ENCODE measurements at places on chromosomes 1 and 21. TPM values are rescaled to one million over a fixed set of nuclear protein-coding genes. Genes with fewer than 3 reads are reported as not detected.

Gene ANKRD65
- total RNA-seq = 1.6 TPM

GRCh38 chr1:200432586-200432985 lies 22.8 kb upstream of the ZNF281 start:
- no peak for DNase-seq

- no peak for DNase-seq
These were observed 439.6 kb downstream of the TTLL7 start for GRCh38 chr1:83559129-83559840.

DNA sequence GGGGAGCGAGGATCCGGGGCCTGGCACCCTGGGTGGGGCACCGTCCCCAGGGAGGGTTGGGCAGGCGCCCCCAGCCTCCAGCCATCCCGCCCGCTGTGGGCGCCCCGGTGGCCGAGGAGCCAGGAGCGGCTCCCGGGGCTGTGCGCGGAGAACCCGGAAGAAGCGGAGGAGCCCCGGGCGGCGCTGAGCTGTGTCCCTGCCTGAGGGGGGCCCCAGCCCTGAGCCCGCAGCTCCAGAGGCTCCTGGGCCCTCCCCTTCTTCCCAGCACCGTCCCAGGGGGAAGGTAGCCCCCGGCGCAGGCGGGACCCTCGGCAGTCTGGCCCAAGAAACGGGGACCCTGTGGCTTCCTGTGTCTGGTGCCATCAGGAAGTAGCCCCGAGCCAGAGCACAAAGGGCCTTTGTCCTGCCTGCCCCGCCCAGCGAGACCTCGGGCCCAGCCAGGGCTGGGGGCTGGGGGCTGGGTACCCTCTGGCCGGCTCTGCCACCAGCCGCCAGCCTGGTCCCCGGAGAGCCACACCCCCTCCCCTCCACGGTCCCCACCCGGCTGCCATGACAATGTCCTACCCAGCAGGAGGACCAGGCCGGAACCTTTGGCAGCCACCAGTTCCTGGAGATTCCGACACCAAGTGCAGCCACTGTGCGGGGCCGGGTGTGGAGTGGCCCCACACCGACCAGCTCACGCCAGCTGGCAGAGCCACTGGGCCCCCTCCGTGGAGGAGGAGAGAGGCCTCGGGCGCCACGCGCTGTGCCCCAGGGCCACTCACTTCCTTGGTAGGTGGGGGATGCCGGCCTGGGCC lies 15.6 kb upstream of the TTLL10 start:
- peak; percentile 82 for DNase-seq

DNA sequence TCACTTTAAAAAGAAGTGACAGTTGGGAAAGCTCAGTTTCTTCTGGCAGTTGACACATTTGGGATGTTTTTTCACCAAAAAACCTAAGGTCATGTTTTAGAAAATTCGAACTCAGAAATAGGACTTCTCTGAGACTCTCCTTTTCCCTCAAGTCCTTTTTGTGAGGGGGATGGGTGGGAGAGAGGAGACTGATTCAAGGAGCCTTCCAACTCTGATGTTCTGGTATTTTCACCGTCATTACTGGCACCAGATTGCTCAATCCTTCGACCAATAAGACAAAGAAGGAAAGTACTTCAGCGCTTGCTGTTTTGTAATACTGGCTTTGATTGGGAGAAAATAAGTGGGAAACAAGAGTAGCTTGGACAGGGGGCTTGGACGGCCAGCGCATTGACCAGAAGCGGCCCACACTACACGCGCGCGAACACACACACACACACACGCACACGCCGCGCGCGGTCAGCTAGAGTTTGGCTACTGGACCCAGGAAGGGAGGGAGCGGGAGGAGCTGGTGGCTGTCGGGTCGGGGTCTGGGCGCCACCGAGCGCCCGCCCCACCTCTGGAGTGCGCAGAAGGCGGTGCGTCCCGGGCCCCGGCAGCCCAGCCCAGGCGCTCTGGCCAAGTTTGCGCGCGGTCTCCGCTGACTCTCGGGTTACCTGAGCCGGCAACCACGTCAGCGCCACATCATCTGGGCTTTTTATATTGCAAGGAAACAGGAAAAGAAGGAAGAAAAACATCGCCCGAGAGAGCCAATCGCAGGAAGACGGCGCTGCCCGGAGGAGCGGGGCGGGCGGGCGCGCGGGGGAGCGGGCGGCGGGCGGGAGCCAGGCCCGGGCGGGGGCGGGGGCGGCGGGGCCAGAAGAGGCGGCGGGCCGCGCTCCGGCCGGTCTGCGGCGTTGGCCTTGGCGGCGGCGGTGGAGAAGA lies at the start of gene KCNK1:
Gene KCNK1 (plus strand): TSS at position 855 of the 921 bp plus-strand sequence. CDS start 66 bp downstream, at position 921.
- DNase-seq = peak; percentile 94

Gene PTPN14
- 103 TPM for total RNA-seq

Gene ORC1
- 23.0 TPM for total RNA-seq

DNA sequence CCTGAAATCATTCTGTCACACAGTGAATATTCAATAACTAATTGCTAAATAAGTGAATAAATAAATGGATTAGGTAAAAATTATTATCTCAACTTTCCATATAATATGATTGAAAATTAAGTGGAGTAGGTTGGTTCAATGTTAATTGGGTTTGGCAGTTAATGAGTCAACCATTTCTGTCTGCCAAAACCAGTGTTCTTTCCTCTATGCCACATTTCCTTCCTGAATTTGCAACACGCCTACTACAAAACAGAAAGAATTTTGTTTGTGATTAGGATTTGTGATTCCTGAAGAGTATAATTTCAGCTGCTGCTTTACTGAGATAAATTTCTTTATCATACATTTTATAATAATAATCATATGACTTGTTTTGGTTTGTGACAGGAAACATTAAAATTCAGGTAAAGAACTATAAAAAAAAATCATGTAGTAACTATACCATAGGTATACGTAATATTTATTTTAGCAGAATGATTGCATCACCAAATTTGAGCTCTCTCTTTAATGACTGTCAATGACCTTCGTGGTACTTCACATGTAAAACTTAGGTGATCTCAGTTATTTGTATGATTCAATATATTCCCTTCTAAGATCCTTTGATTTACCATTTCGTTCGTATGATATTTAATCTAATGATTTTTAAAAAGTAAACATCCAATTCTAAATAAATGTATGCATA lies 241.3 kb downstream of the KCNT2 start:
- DNase-seq = no peak

GRCh38 chr1:57101209-57101608 lies 135.4 kb upstream of the C8B start:
- no peak for DNase-seq

- peak; percentile 61 for DNase-seq
These were observed 14.7 kb upstream of the BOLA1 start for GRCh38 chr1:149884433-149885338.

Gene CENPF
- total RNA-seq = 77.2 TPM

Gene KCNJ9
- not detected for total RNA-seq

Gene LEMD1
- 13.5 TPM for total RNA-seq

DNA sequence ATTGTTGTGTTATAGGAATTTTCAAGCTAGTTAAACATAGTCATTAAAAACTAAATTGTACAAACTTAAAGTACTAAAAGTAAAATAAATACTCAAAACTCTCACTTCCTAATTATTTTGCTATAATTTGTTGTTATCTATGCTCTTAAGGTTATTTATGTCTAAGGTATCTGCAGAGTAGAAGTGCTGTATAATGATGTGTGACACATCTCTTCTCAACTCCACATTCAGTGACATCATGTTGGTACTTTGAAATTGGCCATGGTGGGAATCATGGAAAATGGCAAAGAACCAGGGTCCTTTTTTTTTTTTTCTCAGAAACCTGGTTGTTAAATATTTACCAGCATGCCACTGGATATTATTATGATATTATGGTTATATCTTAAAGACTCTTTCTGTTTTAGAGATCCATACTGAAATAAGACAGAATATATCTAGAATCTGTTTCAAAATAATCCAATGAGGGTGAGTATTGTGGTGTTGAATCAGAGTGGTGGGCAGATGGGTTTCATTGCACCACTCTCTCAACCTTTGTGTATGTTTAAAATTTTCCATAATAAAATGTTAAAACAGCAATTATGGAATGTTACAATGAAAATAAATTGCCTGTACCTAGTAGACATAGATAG lies 22.4 kb downstream of the LRRC8B start:
- no peak for DNase-seq

Gene NMNAT1
- 5.8 TPM for total RNA-seq

DNA sequence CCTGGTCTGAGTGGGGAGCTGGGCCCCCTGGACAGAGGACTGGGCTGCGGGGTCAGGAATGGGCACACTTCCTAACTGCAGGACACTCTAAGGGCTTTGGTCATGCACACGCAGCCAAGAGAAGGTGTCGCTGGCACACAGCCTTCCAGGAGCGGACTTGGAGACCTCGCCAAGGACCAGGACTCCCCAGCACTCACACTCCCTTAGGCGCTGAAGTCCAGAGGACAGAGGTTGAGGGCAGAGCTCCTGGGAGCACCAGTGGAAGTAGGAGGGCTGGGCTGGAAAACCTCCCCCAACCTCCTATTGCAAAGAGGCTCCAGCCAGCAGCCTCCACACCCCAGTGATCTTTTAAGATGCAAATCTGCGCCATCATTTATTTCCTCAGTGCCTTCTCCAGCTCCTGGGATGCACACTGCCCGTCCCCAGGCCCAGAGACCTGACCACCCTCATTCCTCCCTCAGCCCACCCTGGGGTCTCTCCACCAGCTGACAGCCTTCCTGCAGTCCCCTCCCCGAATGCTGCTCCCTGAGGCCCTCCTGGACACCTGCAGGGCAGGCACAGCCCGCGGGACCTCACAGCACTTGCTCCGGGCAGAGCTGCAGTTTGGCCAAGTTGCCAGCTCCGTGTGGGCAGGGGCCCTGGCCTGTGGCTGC lies 3.0 kb downstream of the TSPEAR start:
- DNase-seq = peak; percentile 73

Gene TRIM17
- 19.6 TPM for total RNA-seq

GRCh38 chr21:20631633-20632032 lies 366.6 kb upstream of the NCAM2 start:
- DNase-seq = no peak

DNA sequence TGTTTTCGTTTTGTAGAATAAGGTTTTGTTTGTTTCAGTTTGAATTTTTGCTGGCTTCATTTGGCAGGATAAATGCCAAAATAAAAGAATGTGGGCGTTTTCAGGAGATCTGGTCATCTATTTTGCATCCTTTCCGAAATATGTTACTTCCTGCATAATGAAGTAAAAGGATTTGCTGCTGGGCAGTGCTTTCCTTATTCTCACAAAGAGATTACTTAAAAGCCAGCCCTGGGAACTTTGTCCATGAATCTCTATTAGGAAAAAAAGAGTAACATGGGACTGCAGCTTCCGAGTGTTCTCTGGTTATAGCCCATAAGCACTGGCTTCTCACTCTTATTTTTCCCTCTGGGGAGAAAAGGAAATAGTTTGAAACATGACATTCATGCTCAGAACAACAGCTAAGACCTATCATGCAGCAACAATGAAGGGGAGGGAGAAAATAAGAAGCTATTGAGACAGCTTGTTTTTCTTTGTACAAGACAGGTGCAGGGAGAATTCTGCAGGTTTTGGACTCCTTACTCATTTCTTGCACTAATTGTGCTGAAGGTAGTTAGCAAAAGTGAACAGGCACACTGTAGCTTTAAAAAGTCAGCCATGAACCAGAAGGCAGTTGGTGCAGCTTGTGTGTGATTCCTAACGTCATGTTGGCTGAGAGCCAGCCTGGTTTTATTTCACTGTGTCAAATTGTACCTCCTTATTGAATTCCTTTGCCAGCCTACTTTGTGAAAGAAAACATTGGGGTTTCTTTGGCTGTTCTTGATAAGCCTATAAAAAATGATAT lies at the start of gene SAMD13:
Gene SAMD13 (plus strand): TSS at position 705 of the 781 bp plus-strand sequence. CDS start 1,527 bp downstream, outside the sequence.
- DNase-seq = no peak

- no peak for DNase-seq
These were observed 41.0 kb upstream of the JUN start for GRCh38 chr1:58824753-58825389.

All from endodermal cell (in vitro differentiated cells).